GM23248 (cell line): ENCODE measurements at places on chromosomes 4 and X. TPM values are rescaled to one million over a fixed set of nuclear protein-coding genes. Genes with fewer than 3 reads are reported as not detected.

The NMU gene
- not detected in 2 replicates for total RNA-seq

DNA sequence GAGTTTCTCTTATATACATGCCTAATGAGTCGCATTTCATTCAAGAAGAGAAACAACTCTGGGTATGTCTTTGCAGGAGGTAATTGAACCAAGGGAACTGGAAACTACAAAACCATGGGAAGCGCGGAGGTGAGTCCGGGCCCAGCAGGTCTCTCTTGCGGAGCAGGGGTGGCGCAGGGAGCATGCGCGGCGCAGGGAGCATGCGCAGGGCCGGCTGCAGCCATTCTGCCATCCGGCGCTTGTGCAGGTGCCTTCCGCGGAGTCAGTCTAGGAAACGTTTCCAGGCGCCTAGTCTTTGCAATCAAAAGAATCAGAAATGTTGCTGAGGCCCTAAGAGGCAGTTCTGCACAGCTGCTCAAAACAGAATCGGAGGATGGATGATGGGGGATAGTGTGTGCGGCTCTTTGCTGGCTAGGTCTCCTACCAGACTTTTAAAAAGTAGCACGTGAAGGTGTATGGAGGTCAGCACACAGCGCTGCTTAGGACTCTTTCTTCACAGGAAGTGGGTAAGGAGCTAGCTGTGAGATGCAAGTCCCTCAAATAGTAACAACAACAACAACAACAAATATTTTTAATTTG lies 433.8 kb upstream of the FAT1 start:
- no peak for DNase-seq

- peak; percentile 82 for DNase-seq
These were observed 126.9 kb upstream of the GIMD1 start for GRCh38 chr4:106495476-106495875.

DNA sequence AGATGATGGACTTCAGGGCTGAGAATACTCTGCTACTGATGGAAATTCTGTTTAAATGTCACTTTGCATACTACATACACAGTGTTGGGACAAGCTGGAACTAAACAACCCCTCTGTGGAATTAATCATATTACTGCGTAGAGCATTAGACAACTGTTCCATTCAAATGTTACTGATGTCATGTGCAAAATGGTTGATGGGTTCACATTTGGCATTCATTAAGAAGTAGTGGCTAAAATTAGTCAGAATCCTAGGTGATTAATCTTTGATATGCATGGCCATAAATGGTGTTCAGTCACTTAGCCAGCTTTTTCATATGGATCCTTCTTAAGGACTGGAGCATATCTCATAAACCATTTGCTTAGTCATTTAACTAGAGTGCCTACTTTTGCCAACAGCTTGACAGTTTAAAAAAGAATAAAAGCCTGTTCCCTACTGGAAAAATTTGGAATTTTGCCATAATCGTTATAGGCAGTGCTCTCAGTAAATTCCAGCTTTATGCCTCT lies 105.2 kb downstream of the RNF150 start:
- DNase-seq: peak; percentile 91

DNA sequence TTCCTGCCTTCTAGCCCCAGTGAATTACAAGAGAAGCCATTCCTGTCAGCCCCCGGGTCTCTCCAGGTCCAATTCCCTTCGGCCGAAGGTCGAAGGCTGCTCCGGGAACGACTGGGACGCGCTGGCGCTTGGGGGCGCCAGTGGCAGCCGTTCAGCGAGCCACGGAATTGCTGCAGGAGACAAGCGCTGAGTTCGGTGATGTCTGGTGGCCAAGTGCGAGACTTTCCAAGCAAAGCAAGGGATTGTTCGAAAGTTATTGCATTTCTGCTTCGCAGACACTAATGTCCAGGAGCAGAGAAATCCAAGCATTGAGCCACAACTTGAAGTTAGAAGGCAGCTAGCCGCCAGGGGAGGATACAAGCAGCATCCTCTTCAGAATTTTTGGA lies 1.1 kb upstream of the DKK2 start:
- peak; percentile 73 for DNase-seq

DNA sequence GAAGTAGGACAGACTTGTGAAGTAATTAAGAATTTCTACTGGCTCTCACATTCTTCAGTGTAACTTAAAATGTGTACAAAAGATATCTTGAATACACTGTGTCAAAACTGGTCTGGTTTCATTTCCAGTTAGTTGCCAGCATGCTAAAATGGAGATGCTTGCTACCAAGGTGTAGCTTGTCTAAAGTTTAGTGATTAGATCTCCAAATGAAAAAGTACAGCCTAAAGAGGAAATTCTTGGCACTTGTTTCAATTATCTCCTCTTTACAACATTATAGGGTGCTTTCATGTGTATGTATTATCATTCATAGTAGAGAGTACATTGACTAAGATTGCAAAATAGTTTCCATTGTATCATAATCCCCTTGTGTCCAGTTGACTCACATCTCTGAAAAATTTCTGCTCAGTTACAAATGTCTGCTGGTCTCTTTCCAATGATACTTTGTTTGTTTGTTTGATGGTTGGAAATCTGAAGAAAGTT lies 97.3 kb upstream of the SPRY1 start:
- DNase-seq: peak; percentile 90

DNA sequence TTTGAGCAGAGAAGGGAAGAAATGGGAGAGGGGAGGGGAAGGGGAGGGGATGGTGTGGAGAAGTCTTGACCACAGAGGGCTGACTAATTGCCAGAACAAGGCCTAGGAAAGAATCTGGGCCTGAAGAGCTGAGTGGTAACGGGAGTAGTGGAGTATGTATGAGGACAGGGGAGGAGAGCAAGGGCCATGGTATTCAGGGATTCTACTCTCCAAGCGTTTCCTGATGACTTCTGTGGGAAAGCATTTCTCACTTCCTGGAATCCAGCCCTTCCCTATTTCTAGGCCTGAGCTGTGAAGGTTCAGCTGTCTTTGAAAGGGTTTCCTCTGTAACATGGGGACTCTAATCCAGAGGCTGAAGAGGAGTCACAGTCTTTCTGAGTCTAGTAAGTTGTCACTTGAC lies 19.7 kb upstream of the SOX3 start:
- DNase-seq: peak; percentile 41

- peak; percentile 73 for DNase-seq
These were observed 97.7 kb upstream of the RBPJ start for GRCh38 chr4:26223155-26223554.
